ENCODE measurements at places on chromosomes 2 and 18.

- no peak for DNase-seq
Observed at GRCh38 chr2:105055613-105056012, 17.7 kb downstream of the MRPS9 start.

DNA sequence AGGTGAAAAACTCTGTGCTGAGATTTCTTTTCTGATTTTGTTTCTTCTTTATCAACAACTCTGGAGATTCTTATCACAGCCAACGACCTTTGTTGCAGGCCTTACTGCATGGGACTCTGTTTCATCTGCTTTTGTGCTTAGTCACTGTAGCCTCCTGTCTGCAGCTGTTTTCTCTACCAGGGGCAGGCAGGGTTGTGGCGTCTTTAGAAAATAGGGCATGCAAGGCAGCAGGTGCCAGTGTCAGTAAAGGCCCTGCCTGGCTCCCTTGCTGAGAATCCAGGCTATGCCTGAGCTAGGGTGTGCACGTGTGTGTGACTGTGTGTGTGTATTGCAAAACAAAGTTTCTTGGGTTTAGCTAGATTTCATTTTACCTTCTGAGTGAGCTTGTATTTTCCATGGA is 14.6 kb upstream of the SLC9A2 start:
- no peak for DNase-seq

DNA sequence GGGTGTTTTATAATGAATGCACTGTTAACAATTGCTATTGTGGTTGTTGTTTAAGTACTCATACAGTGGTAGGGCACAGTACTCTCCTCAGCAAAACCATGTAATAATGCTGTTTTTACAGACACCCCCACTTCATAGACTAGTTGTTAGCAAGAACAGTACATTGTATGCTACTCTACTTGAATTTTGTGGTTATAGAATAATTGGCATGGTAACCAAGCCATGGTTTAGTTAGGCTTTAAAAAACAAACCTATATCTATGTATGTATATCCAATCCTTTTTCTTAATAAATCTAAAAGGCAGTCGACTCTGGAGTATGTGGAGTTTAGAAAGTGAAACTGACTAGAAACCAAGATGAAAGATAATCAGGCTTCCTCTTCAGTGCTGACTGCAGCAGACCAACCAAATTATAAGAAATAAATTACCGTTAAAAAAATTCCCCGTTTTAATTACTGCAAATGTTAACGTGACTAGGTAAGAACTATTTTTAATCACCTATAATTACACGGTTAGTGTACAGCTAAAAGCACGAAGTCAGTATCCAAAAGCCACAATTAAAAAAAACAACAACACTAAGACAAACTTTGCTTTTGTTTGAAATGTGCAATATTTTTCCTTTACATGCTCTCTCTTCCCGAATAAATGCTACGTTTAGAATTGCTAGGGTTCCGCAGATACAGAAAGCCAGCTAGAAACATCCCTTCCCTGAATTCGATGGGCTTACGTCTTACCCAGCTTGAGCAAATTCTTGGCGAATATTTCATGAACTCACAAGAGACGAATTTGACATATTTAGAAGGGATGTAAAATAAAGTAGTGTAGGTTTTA is 113.3 kb upstream of the SERTAD2 start:
- DNase-seq, result no peak

GRCh38 chr2:25194576-25195122 is 26.3 kb upstream of the POMC start:
- DNase-seq, result no peak

- no peak for DNase-seq
Observed at GRCh38 chr18:51009072-51009471, 20.9 kb upstream of the SMAD4 start.

DNA sequence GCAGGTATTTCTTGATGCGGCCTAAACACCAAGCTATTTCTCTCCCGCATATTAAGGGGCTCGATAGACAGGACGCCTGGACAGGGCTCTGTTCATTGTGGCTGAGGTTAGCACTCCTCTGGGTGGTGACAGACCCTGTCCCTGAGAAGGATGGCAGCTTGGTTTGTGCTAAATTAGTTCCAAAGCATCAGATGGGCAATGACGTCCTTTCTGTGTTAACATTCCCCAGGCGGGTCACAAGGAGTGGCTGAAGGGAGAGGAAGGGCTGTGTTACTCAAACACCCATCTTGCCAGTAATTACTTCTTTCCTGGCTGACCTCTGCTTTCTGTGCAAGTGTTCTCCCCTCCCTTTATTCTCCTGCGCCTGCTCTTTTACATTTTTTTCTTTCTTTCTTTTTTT is 75.0 kb downstream of the TMEM247 start:
- no peak for DNase-seq

DNA sequence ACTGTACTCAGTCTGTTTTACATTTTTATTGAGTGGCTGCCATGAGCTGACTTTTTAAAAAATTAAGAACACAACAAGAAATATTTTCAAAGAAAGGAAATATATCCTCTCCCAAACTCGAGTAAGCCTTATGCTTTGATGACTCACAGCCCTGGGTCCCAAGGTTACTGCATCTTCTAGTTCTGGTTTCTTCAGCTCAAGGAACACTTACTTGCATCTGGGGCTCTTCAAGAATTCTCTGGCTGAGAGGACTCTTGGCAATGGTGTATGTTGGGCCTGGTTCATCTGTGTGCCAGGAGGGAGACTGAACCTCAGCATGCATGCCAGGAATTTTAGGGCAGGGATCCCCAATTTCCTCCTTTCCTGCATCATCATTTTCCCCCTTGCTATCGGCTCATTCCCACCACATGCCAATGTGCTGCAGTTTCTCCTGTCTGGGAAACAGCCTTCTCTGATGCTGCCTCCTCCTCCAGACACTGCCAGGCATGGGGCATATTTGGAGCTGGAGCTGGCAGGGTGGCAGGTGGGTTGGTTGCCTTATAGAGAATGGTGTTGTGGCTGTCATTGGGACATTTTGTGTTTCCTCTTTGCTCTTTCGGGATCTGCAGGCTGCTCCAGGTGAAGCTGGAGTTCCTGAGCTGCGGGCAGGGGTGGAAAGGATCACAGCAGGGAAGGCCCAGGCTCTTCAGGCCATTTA is 192.2 kb upstream of the HS6ST1 start:
- DNase-seq, result no peak

GRCh38 chr2:138223319-138223718 is 259.0 kb downstream of the HNMT start:
- no peak for DNase-seq

DNA sequence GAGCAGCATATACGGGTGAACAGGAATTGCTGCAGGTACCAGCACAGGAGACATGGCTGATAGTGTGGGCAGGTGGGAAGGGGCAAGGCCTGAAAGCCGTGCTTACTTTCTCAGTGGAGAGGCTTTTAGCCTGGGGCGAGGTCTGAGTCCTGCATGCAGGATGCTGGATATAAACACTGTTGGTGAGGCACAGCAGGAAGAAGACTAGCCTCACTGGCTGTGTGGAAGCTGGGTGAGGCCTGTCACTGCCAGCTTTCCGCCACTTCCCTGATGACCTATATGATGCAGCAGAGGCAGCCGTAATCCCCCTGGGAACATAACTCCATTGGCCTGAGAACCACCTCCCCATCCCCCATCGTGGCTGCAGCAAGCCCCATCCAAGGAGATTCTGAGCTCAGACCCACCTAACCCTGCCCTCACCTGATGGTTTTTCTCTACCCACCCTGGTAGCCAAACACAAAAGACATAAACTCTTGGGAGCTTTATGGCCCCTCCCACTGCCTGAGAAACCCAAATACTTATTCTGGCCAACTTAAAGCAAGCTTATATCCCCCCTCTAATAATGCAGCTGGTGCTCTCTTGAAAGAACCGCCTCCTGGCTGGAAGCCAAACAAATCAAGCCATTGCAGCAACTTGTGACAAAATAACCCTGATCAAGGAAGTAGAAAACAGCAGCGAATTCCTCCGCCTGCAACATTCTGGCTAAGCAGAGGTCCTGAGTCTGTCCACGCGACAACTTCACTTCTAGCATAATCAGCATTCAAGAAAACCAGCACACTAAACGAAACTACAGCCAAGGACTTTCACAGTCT is 54.6 kb upstream of the DSC1 start:
- no peak for DNase-seq

- DNase-seq, result no peak
Observed at GRCh38 chr2:77028032-77028600, 494.1 kb downstream of the LRRTM4 start.

- DNase-seq, result no peak
Observed at GRCh38 chr2:128366713-128367511, 48.2 kb upstream of the HS6ST1 start.

GRCh38 chr2:168160897-168161296 is 86.5 kb downstream of the STK39 start:
- DNase-seq, result no peak

GRCh38 chr18:33316146-33316587 is 124.4 kb downstream of the CCDC178 start:
- DNase-seq, result no peak

- no peak for DNase-seq
Observed at GRCh38 chr18:6558446-6559156, 143.9 kb upstream of the L3MBTL4 start.

- DNase-seq, result peak; percentile 57
Observed at GRCh38 chr2:238438856-238439849, 12.4 kb downstream of the ASB1 start.

DNA sequence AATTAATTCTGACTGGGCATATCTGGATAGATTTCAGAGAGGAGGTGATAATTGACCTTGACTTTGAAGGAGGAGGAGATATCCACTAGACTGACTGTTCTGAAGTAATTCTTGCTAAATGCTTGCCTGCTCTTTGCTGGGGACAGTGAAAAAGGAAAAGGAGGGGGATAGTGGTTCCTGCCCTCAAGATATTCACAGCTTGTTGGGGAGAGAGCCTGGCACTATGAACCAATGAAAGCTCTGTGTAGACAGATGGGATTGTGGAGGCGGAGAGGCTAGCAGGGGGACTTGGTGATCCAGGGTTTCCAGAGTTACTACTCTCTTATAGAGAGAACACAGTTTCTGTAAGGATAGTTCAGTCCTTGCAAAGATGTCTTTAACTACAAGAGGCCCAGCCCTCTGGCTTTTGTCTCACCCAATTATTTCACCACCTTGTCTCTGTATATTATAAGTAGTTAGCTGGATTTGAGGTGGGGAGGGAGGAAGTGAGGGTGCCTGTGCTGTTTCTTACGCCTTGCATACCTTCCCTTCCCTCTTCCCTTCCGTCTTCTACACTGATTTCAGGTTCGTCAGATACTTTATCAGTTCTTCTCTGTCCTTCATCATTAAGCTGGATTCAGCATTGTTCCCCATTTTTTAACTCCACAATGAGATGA is 190.4 kb downstream of the PRKCE start:
- DNase-seq, result no peak

GRCh38 chr2:168687314-168687713 is 115.1 kb upstream of the NOSTRIN start:
- no peak for DNase-seq

- no peak for DNase-seq
Observed at GRCh38 chr2:112607680-112608438, 23.4 kb downstream of the CHCHD5 start.
